ENCODE measurements at places on chromosomes 6 and 20.

GRCh38 chr6:134289204-134289575 is 28.7 kb downstream of the SGK1 start:
- DNase-seq: no peak

- no peak for DNase-seq
These were observed 86.5 kb upstream of the CENPW start for GRCh38 chr6:126253431-126253830.

DNA sequence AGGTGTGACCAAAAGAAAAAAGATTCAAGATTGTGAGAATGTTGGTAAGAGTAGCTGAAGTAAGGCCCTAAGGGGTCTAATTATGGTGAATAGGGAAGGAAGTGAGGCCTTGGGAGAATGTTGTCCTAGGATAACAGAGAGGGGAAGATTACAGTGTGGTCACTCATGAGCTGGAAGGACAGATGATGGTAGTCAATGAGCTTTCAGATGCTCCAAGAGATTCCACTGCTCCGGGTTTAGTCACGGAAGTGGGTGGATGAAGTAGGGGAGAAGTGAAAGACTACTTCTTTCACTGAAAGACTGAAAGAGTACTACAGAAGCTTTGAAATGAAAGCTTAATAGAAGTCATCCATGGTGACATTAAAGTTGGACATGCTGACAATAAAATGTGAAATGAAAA is 108.5 kb downstream of the MMS22L start:
- no peak for DNase-seq

DNA sequence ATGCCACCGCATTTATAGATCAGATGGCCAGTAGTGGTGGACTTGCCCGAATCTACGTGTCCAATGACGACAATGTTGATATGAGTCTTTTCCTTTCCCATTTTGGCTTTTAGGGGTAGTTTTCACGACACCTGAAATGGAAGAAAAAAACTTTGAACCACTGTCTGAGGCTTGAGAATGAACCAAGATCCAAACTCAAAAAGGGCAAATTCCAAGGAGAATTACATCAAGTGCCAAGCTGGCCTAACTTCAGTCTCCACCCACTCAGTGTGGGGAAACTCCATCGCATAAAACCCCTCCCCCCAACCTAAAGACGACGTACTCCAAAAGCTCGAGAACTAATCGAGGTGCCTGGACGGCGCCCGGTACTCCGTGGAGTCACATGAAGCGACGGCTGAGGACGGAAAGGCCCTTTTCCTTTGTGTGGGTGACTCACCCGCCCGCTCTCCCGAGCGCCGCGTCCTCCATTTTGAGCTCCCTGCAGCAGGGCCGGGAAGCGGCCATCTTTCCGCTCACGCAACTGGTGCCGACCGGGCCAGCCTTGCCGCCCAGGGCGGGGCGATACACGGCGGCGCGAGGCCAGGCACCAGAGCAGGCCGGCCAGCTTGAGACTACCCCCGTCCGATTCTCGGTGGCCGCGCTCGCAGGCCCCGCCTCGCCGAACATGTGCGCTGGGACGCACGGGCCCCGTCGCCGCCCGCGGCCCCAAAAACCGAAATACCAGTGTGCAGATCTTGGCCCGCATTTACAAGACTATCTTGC is 725 bp downstream of the EEF1A1 start:
- peak; percentile 10 for DNase-seq

GRCh38 chr6:106626485-106626884 is 2.8 kb downstream of the RTN4IP1 start:
- DNase-seq: no peak

DNA sequence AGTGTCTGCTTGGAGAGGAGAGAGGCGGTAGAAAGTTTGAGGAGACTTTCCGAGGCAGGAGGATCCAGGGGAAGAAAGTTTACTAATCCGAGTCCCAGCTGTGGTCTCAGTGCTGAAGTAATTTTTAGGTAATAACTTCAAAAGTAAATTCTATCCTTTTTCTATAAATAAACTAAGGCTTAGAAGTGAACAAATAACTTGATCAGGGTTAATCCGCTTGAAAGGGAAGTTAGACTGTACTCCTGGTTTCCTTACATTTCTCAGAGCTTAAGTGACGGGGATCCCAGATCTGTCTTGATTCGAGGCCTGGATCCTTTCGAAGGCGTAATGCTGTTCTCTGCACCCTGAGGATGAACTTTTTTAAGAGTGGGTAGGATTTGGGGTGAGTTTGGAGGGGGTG is 2.6 kb downstream of the STK35 start:
- DNase-seq: no peak

DNA sequence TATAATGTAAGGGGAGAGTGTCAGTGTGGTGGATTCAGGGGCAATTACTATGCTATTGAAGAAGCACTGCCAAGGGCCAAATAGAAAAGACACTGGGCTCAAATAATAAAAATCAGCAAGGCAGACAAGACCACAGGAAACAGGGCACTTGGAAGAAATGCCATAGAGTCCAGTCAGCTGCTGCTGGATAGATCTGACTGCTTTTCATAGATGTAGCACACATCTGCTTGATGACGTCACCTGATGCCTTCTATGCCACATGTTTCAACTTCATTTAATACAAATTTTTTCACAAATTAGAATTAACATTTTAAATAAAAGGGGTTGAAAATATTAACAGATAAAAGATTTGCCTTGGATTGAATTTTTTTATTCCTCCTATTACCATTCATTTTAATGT is 23.9 kb upstream of the AHI1 start:
- DNase-seq: no peak

All from cortex of kidney (tissue), 1 donor.